ENCODE measurements at places on chromosomes 12 and 14.
A peak's percentile ranks its signal among the peaks of the same experiment; 100 is the strongest.

DNA sequence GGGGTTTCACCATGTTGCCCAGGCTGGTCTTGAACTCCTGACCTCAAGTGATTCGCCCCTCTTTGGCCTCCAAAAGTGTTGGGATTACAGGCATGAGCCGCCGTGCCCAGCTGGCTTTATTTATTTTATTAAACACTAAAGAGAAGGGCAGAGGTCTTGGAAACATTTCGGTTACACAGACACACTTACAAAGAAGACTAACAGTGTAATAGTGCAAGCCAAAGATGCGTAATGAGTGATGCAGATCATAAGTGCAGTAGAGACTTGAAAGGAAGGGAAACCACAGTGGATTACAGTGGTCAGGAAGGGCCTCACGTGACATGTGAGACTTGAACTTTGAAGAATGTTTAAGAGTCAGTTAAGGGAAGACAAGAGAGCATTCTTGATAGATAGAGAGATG, 33.9 kb upstream of the CDK17 start:
- peaks cover 4% of the 10 kb centered on the region for H3K4me1 ChIP-seq
- H3K36me3 ChIP-seq: peaks cover 4% of the 10 kb centered on the region
- H3K27ac ChIP-seq: peak overlapping the region; percentile 11
- no peaks in the 10 kb centered on the region for H3K27me3 ChIP-seq
- peak; percentile 54 for DNase-seq
- H3K4me3 ChIP-seq: peak overlapping the region; percentile 1

DNA sequence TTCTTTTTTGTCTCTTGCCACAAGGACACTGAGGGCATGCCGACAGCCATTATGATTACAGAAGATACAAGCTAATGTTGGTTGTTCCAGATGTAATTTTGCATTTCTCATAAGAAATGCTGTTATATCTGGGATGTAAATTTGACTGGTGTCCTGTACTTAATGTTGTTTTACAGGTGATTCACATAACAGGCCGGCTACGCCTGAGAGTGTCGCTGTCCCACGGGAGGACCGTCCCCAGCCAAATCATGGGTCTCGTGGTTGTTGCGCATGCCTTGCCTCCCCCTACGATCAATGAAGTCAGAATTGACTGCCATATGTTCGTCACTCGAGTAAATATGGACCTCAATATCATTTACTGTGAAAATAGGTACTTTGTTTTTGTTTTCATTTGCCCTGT, 176.7 kb downstream of the EGLN3 start:
- no peaks in the 10 kb centered on the region for H3K27me3 ChIP-seq
- no peak for DNase-seq
- H3K36me3 ChIP-seq: no peaks in the 10 kb centered on the region

- no peak overlapping the region for H3K4me3 ChIP-seq
- H3K36me3 ChIP-seq: no peaks in the 10 kb centered on the region
- H3K4me1 ChIP-seq: no peaks in the 10 kb centered on the region
- H3K27ac ChIP-seq: no peak overlapping the region
- DNase-seq: no peak
Measured at GRCh38 chr14:81709681-81710080, 176.0 kb upstream of the SEL1L start.

DNA sequence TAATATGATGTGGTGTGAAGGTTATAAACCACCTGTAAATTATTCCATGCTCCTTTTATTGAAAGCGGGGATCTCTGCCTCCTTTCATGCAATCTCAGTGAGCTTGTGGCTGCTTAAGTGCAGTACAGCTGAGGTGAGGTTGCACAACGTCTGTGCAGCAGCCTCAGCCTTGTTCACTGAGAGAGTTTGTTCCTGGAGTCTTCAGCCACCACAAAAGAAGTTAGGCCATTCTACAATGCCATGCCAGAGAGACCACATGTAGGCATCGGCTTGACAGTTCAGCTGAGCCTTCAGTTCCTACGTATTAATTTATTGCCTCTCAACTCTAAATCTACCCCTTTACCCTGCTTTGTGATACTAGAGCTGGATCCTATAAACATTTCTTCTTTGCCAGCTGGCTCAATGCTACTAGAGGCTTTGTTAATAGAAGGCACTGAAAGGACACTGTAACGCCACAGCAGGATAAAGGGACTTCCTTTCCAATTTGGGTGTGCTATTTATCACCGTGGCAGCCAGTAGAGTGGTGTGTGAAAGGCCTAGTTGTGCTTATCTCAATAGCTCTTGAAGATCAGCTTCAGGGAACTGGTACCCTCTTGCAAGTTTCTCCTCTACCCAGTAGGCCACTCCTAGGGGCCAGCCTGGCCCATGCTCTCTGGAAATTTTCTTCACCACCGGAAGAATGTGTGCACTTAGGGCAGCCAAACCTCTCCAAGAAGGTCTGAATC, 337.7 kb downstream of the IPO8 start:
- no peaks in the 10 kb centered on the region for H3K36me3 ChIP-seq
- DNase-seq: no peak
- H3K4me3 ChIP-seq: no peak overlapping the region
- H3K27ac ChIP-seq: no peak overlapping the region
- no peaks in the 10 kb centered on the region for H3K4me1 ChIP-seq

GRCh38 chr12:124077701-124078100, 104.7 kb downstream of the ZNF664 start:
- no peak for DNase-seq
- H3K36me3 ChIP-seq: no peaks in the 10 kb centered on the region
- no peak overlapping the region for H3K27ac ChIP-seq
- no peaks in the 10 kb centered on the region for H3K4me1 ChIP-seq
- peaks cover 5% of the 10 kb centered on the region for H3K27me3 ChIP-seq

- no peaks in the 10 kb centered on the region for H3K27me3 ChIP-seq
- no peak overlapping the region for H3K4me3 ChIP-seq
- no peak for DNase-seq
Measured at GRCh38 chr12:332581-333205, 56.4 kb downstream of the KDM5A start.

DNA sequence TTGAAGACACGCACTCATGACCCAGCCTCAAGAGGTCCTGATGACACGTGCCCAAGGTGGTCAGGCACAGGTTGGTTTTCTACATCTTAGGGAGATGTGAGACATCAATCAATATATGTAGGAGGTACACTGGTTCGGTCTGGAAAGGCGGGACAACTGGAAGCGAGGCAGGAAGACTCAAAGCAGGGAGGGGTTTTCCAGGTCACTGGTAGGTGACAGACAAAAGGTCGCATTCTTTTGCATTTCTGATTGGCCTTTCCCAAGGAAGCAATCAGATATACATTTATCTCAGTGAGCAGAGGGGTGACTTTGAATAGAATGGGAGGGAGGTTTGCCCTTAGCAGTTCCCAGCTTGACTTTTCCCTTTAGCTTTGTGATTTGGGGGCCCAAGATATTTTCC, 38.6 kb downstream of the GLT1D1 start:
- H3K4me3 ChIP-seq: no peak overlapping the region
- H3K4me1 ChIP-seq: peaks cover 1% of the 10 kb centered on the region
- no peak overlapping the region for H3K27ac ChIP-seq
- DNase-seq: no peak

- peaks cover 13% of the 10 kb centered on the region for H3K4me1 ChIP-seq
- H3K4me3 ChIP-seq: peak overlapping the region; percentile 29
- no peaks in the 10 kb centered on the region for H3K27me3 ChIP-seq
- DNase-seq: no peak
Measured at GRCh38 chr12:66217342-66217917, 28.4 kb downstream of the IRAK3 start.

DNA sequence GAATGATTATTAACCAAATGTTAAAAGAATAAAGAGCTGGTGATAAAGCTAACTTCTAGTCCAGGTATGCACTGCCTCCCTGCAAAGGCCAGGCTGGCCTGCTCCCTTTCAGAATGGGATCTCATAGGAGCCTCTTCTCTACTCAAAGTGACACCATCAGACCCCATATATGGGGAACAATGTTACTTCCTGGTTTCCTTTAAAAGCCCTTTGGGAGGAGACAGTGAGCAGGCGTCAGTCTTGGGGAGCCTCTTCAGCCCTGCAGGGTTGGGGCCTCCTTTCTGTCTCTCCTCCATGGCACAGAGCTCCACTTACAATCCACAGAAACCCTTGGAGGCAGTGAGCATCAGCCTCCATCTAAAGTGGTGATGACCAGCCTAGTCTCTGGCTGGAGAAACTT, 17.3 kb upstream of the GPRC5A start:
- H3K27me3 ChIP-seq: no peaks in the 10 kb centered on the region
- peaks cover 4% of the 10 kb centered on the region for H3K36me3 ChIP-seq
- no peak overlapping the region for H3K4me3 ChIP-seq
- peaks cover 5% of the 10 kb centered on the region for H3K4me1 ChIP-seq

GRCh38 chr14:94388384-94389103, at the start of gene SERPINA1:
TSS of gene SERPINA1 (minus strand) at chr14:94388602. CDS start at chr14:94383237, 5,365 bp downstream.
- no peaks in the 10 kb centered on the region for H3K4me1 ChIP-seq
- peaks cover 4% of the 10 kb centered on the region for H3K27me3 ChIP-seq
- no peak within 1 kb of the TSS for H3K4me3 ChIP-seq
- no peak for DNase-seq
- no peak within 1 kb of the TSS for H3K27ac ChIP-seq

DNA sequence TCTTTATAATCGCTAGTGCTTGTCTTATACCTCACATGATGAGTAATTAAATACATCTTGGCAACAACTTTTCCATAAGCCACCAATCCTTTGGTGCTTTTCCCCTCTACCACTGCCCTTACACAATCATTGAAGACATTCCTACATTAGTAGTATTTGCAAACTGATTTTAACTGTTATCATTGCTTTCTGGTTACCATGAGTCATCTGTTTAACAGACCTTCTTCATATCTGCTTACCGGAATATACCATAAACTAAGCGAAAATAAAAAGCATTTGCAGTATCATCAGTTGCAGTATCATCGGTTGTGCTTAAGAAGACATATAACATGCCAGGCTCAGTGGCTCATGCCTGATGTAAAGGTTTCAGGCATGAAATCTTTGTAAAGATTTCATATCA, 54.8 kb upstream of the PLEKHA5 start:
- H3K36me3 ChIP-seq: no peaks in the 10 kb centered on the region
- no peak overlapping the region for H3K27ac ChIP-seq
- H3K4me3 ChIP-seq: no peak overlapping the region
- no peak for DNase-seq

- no peaks in the 10 kb centered on the region for H3K36me3 ChIP-seq
- no peak for DNase-seq
- no peaks in the 10 kb centered on the region for H3K4me1 ChIP-seq
- H3K27ac ChIP-seq: no peak overlapping the region
Measured at GRCh38 chr14:28608443-28608842, 158.1 kb upstream of the FOXG1 start.

DNA sequence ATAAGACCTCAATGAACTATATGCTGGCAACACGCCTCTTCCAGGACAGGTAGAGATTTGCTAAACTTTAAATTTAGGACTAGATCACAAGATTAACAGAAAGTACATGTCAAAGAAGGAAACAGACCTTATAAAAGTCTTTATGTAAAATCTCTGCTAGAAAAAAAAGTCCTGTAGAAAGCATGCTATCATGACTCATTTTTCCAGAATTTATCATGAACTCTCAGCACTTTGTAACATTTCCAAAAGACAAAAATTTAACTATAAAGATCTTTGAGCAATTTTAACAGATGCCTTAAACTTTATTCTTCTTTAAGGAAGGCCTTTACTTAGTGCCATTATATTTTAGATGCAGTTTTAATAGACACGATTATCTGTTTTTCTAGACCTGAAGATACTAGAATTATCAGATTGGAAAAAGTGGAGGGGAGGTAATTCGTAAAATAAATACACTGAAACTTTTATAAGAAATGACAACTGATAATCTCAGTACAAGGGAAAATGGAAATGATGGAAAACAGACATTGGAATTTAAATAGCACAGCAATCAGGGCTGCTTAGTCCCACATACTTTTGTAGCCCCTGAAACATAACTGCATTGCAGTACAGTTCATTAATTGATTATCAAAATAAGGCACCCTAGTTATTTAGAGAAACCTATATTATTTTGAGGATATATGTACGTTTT, 92.0 kb downstream of the TTLL5 start:
- DNase-seq: no peak
- peaks cover 2% of the 10 kb centered on the region for H3K4me1 ChIP-seq
- H3K27me3 ChIP-seq: no peaks in the 10 kb centered on the region
- H3K4me3 ChIP-seq: no peak overlapping the region

Data from stimulated activated naive B cell treated with anti-CD40 and anti-IgM and Interleukin-4, amounts not matched to agents 10 μg/mL and 1 μg/mL and 100 μg/mL, for 72 hours (primary cell).